ENCODE measurements at places on chromosomes 11 and 22.

GRCh38 chr22:24494528-24495364, at the start of gene UPB1:
Gene UPB1, plus strand, starts transcription at chr22:24495332. Its CDS starts 72 bp downstream, at chr22:24495404.
- DNase-seq, result no peak

DNA sequence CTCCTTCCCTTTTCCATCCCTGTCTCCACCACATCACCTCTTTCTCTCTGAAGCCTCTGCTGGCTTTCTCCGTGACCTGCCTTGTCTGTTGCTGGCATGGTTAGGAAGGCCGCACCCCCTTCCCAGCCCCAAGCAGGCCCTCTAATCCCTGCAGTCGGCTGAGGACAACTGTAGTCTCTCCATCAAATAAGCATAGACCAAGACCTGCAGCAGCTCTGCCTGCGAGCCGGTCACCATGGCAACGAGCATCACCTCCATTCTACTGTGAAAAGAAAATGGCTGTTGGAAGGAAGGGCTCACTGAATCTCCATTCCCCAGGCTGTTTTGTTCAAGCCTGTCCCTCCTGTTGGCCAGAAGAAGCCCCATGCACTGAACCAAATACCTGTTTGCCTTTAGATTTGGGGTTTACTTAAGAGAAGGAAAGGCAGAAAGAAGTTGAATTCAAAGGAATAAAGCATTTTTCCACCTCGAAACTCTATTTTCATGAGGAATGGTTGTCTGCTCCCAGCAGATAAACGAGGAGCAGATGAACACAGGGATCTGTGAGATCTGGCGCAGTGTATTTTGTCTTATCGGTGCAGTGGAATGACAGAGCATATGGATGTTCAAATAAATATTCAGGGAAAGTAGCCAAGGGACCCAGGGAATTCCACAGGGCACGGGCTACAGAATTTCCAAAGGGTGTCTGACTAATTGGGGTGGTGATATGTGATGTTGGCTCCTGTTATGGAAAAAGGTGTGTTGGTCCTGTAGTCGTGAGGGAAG, 113.1 kb upstream of the TTC12 start:
- DNase-seq, result no peak

DNA sequence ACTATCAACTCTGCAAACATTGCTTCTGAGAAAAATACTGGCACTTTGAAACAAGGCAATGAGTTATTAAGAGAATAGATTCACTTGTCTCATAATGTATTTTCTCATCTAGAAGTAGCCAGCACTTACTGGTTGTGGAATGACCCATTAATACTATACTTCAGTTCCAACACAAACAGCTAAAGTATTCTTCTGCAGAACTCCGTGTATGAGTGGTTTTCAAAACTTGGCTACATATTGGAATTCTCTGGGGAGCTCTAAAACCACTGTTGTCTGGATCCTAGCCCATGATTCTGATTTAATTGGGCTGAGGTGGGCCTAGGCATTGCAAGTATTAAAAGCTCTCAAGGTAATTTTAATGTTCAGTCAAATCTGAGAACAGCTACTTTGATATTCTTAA, 1416.4 kb upstream of the RAG2 start:
- no peak for DNase-seq

- DNase-seq, result no peak
These were observed 222.2 kb downstream of the NAV2 start for GRCh38 chr11:19934828-19935259.

DNA sequence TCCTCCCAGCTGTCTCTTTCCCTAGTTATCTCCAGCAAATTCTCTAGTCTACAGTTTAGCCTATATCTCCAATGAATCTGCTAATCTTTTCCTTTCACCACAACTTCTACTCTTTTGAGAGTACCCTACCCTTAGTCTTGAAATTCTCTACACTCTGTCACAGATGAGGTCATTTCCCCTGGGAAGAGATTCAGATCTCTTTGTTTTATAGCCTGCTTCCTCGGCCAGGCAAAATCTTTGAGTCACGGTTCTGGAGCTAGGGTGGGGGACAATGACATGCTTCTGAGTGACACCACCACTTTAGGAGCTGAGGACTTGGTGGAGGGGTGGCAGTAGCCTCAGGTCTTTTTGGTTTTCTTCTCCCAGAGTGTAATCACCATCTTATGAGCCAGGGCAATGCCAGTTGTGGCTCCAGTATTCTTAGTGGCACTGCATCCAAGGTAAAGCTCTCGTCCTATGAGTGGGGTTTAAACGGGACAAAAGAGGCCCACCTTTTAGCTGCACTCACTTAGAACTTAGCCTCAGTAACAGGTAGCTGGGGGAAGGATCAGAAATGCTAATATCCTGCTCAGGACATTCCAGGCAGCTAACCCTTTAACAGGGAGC, 98.5 kb upstream of the RRM1 start:
- DNase-seq, result no peak
